NCI-H460 (cell line): ENCODE measurements at places on chromosomes 2 and 18.

GRCh38 chr2:235017441-235017840, 65.6 kb downstream of the SH3BP4 start:
- DNase-seq = no peak

DNA sequence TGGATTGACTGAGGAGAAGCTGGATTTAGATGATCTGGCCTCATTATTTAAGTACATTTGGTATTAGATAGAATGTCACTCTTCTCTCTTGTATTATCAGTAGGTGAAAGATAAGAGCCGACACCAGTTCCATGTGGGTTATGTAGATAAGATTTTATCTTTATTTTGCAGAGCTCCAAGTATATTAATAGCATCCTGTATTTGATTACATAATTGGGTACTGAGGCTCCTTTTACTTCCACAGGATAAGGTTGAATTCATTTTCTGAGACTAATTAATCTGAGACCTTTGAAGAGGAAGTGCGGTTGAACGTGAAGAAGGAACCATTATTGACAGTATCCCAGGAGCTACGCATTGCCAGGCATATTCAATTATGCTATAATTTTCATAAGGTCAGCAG, 32.8 kb upstream of the CD226 start:
- DNase-seq = no peak

DNA sequence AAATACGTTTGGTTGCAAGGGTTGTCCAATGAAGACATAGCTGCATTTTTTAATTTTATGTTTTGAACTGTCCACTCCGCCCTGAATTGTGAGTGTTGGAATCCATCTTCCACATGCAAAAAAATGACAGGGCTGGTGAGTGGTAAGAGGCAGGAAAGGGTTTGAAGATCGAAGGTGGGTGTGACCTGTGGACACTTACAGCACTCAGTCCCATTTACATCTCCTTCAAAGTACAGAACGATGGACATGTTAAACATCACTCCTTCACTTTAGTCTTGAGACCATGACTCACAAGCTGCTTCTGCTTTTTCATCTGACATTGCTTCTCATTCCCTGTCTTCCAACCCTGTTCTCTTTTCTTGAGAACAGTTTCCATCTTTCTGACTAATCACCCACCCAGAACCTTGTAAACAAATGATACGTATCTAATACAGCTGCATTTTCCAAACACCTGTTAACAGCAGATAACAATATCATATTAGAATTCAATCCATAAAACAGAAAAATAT, 179.3 kb downstream of the ZNF516 start:
- DNase-seq = no peak

DNA sequence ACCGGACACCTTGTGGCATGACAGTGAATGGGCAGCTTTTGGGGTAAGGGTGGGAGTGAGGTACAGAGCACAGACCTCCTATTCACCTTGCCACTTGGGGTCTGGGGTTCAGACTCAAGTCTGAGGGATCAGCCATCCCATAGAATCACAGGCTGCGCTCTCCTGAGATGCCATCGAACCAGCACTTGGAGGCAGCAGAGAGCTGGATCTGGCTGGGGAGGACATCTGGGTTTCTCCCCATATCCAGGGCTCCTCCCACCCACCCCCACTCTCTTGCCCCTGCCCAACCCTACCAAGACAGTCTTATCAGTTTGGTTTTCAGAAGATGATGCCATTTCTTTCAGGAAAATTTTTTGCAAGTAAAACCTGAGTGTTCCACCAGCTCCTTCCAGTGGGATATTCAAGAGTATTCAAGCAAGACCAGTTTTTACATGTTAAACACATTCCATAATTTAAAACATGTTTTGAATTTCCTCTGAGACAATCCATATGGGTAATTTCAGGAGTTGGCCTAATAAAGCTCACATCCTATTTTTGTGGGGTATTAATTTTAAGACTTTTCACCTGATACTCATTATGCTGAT, 29.2 kb upstream of the TEX44 start:
- DNase-seq = peak; percentile 65

GRCh38 chr2:112293636-112294401, 18.4 kb downstream of the ZC3H6 start:
- no peak for DNase-seq

DNA sequence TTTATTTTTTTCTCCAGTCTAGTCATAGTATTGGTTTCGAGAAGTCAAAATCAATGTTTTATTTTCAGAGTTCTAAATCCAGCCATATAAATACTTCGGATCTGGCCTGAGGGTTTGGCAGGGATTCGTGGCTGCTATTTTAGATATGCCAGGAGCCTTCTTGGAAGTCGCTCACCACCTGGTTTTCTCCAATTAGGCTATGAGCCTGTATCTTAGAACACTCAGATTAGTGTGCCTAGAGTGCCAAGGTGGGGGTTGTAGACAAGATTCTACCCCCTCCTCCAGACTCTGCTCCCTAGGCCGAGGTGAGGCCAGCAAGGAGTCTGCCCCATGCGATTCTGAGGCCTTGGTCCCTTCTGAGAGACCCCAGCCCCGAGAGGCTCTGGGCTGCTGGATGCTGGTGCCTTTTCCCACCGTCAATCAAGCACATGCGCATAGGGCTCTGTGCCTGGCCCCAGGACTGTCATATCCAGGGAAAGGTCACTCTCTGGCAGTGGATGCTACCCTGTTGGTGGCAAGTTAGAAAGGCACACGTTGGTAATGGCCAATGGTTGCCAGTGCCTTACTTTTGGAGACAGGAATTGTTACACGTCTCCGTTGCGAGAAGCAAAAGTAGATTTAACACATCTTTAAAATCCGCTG, 197.1 kb downstream of the AGAP1 start:
- no peak for DNase-seq

DNA sequence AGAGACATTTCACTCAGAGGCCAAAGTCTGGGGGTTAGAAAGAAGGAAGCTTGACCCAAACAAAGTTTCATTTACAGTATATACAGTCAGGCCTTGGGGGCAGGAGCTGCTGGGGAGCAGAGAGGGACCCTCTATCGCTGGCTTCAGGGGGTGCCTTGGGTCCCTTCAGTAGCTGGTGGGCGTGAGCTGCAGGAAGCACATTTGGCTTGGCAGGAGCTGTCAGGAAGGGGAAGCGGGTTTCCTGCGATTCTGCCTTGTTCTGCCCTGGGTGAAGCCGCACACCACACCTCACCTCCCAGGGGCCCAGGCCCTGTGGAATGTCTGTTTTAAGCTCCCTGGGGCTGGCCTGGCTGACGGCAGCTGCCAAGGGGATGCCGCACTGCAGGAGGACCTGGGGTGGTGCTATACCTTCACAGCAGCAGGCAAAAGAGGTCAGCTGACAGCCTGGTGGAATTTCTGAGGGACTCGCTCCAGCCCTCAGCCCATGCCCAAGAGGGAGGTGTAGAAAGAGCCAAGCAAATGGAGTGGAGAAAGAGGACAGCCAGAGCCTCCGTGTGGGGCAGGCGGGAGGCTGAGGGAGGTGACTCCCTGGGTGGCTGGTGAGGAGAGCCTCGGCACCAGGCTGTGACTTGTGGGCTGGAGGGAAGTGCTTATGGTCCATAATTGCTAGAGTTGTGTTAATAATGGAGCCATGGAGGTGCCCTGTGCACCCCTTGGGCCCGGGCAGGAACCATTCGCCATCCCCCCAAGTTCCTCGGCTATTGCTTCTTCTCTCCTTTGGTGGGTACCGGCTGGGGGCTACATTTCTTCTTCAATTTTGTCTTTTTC, 43.9 kb downstream of the PSD4 start:
- DNase-seq = no peak

DNA sequence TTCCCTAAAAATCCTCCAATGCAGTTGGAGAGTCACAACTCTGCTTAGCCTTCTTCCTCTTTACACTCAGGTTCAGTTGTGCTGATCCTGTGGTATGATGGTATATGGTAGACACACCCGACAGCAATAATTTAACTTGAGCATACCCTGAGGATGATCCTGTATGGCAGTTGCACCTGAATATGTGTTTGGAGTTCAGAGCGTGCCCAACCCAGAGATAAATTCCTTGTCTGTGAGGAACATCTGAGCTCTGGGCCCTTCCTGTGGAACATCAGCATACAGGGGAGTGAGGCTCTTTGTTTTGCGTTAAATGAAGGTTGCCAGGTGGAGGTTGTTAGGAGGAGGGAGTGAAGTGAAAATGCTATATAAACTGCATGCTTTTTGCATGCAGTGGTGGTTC, 187.7 kb downstream of the MYO3B start:
- no peak for DNase-seq

GRCh38 chr2:64699712-64700111, 46.0 kb upstream of the SERTAD2 start:
- DNase-seq = no peak

DNA sequence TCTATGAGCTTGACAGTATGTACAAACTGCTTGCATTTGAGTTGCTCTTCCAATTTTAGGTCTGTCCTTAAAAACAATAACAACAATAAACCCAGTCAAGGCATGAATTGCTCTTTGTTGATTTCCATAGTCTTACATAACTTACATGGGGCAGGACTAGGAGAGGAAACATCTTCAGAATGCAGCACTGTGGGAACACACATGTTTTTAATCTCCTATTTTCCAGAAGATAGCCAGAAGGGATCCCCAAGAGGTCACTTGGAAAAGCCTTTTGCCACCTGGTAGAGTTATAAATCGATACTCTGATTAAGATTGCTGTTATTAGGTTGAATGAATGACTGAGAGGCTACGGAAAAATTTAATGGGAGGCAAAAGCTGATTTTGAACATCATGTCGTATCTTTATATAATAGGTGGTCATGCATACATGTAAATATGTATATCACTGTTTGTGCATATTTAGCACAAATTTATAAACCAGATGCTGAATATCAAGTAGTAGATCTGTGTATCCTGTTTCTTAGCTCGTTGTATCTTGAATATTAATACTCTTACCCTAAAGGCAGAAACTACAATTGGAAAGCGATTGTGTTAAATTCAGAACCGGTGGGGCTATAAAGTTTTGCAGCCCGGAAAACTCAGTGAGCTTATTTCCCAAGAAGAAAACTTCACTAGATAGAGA, 479.4 kb upstream of the TCF4 start:
- no peak for DNase-seq

- no peak for DNase-seq
Observed at GRCh38 chr2:137199751-137200150, 434.4 kb downstream of the THSD7B start.

DNA sequence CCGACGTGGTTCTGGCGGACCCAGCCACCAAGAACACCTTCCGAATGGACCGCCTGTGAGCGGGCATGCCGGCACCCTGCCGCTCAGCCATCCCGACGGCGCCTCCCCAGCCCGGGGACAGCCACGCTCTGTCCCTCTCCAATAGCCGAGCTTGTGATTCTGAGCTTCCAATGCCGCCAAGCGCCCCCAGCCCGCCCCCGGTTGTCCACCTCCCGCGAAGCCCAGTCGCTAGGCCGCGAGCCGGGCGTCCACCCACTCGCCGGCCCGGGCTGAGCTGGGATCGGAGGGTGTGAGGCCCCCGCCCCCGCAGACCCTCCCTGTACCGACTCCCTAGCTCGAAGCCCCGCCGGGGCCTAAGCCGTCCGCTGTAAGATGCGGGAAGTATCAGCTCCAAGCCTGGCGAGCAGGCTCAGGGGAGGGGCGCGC, 1195.1 kb upstream of the CHAC2 start:
- DNase-seq = no peak

- no peak for DNase-seq
Observed at GRCh38 chr2:218788529-218789255, 6.7 kb downstream of the CYP27A1 start.

GRCh38 chr2:177553176-177553884, 160.8 kb downstream of the AGPS start:
- DNase-seq = no peak

GRCh38 chr2:199278099-199278498, 179.6 kb downstream of the SATB2 start:
- no peak for DNase-seq

GRCh38 chr2:16284941-16285625, 344.7 kb downstream of the MYCN start:
- no peak for DNase-seq

- DNase-seq = no peak
Observed at GRCh38 chr2:31337860-31338259, 76.7 kb downstream of the XDH start.

GRCh38 chr2:73177645-73178255, 24.6 kb upstream of the NOTO start:
- DNase-seq = no peak

GRCh38 chr2:164538240-164538866, 82.9 kb downstream of the GRB14 start:
- DNase-seq = peak; percentile 36

DNA sequence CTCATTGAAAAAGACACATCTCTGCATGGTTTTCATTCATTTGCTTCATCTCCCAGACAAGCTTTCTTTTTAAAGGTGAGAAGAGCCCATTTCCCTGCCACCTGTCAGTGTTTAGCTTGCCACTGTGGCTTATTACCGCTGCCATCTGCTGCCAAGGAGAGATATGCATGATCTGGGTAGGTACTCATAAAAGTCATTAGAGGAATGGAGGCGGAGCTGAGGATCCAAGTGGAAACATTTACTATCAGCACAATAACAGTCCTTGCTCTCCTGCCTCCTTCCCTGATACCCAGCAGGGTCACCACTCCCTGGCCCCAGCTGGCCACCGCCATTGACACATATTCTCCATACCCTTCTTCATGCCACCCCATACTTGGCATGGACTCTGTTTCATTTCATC, 390.4 kb downstream of the TSN start:
- DNase-seq = no peak

DNA sequence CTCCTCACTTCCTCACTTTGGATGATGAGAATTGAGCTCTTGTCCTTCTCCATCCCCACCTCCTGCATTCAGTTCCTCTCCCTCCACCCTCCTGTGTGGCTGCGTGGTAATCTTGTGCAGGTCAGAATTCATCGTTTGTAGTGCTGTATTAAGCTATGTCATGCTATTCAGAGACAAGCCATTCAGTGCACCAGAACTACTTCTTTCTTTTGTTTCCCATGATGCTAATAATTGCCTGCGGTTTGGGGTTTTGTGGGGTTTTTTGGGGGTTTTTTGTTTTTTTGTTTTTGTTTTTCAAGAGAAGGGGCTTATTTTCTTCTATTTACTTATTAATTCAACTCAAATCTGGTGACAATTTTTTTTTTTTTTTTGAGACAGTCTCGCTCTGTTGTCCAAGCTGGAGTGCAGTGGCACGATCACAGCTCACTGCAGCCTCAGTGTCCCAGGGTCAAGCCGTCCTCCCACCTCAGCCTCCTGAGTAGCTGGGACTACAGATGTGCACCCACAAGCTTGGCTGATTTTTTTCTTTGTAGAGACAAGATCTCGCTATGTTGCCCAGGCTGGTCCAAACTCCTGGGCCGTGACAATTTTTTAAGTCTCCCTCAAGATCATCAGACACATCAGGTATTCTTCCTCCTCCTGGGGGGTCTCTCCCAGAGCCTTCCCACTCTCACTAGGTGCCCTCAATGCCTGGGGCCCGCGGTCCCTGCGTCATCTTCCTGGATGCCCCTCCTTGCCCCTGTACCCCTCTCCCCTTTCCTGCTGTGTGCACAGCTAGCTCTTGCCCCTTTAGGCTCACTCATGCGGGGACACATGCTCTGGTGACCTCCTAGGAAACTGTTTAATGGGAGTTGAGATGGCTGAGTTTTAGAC, 37.8 kb downstream of the MAL start:
- DNase-seq = no peak

GRCh38 chr2:82959727-82960126, 1499.4 kb downstream of the SUCLG1 start:
- no peak for DNase-seq
